ENCODE measurements at places on chromosomes 1 and 21.
A peak's percentile ranks its signal among the peaks of the same experiment; 100 is the strongest.

GRCh38 chr1:93667642-93668041, 14.0 kb downstream of the BCAR3 start:
- no peak for DNase-seq

DNA sequence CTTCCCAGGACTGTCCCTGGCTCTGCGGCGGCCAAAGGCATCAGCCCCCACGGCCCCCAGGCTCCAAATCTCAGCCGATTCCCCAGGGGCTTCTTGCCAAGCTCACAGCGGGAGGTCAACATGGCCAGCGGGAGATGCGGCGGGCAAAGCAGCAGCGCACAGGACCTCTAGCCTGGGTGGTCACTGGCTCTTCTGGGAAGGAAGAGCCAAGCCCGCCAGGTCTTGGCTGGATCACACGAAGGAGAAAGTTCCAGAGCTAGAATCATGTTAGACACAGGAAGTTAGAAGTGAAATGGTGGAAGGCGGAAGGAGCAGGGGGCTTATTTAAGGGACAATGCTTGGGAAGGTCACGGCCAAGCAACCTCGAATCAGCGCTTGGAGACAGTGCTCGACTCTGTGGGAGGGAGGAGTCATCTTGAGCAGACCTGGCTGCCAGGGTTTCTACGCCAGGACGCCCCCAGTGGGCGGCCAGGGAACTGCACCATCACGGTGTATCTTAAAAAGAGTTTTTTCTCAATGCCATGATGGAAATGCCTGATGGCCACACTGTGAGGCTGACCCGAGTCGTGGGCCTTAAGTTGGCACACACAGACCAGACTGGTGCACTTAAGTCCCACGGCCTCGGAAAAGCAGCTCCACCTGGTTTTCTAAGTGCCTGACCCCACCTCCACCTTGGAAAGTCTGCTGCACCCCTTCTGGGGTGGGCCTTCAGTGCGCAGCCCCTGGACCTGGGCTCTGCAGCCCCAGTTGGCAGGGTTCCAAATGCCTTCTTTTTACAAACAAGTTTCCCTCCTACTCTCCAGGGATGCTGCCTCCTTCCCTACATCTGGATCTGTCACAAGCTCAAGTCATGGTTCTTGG, 29.3 kb downstream of the SLC66A1 start:
- peak; percentile 46 for DNase-seq

DNA sequence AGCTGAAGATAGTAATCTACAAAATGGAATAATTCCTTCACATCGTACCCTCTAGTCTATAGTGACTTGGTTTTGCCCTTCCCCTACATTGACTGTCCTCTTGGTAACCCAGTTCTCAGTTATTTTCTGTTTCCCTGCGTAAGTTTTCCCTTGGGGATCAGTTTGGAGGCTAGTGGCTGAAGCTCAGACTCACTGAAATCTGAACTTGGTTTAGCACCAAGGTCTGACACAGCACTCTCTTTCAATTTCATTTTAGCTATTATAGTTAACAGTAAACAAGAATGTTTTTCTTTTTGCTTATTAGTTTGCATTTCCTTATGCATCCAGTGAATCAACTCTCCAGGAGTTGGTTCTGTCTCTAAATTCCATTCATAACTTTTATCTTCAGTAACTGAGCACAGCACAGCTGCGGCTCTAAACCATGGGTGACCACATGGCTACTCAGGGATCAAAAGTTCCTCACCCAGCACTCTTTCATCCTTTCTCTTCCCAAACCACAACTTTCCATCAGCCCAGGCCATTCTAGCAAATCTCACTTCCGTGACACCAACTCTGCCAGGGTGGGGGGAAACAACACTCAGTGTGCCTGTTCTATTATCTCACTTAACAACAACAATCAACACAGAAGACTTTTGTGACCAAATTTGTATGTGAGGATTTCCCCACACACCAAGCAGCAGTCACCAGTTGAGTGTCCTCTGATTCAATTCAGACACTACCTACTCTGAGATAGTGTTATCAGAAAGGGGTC, 17.6 kb upstream of the IFI6 start:
- no peak for DNase-seq

DNA sequence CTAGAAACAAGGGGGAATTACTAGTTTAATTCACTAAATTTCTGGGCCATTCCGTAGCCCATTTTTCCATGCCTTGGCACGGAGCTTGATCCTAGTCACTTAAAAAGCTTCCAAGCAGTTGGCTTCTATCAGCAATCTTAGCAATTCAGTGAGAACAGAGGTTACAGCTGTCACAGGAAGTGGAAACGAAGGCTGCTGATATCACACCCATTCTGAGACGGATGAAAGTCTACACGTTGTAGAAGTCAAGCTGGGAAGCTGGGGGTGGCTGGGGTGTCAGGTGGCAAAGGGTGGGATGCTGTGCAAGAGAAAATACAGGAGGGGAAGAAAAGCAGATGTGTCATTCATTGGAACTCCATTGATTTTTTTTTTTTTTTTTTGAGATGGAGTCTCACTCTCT, 11.8 kb upstream of the STMN1 start:
- no peak for DNase-seq

DNA sequence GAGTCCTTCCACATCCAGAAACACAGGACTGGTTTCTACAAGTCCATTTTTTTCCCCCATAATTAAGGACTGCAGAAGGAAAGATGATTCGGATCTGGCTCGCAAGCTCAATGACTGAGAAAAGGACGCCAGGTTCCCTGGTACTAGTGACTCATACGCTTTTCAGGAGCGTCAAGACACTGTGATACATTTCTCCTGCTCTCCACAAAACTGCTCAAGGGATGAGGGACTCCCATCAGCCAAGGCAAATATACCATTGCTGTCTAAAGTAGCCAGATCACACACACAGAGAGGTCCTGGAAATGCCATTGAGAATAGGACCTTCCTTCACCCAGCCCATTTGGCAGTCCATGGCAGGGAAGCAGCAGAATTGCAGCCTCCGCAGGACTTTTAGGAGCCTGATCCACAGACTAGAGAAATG, 253.6 kb upstream of the IRF2BP2 start:
- DNase-seq, result no peak

- no peak for DNase-seq
Measured at GRCh38 chr1:170910273-170910672, 25.1 kb upstream of the MROH9 start.

- no peak for DNase-seq
Measured at GRCh38 chr1:4447778-4448420, 206.5 kb upstream of the AJAP1 start.

- no peak for DNase-seq
Measured at GRCh38 chr1:115255154-115255553, 82.9 kb downstream of the NGF start.

Measured in NCI-H1417 (cell line).